G401 (cell line): ENCODE measurements at places on chromosomes 2 and 18.

GRCh38 chr2:25597881-25598280, 75.5 kb downstream of the DTNB start:
- no peak for DNase-seq

DNA sequence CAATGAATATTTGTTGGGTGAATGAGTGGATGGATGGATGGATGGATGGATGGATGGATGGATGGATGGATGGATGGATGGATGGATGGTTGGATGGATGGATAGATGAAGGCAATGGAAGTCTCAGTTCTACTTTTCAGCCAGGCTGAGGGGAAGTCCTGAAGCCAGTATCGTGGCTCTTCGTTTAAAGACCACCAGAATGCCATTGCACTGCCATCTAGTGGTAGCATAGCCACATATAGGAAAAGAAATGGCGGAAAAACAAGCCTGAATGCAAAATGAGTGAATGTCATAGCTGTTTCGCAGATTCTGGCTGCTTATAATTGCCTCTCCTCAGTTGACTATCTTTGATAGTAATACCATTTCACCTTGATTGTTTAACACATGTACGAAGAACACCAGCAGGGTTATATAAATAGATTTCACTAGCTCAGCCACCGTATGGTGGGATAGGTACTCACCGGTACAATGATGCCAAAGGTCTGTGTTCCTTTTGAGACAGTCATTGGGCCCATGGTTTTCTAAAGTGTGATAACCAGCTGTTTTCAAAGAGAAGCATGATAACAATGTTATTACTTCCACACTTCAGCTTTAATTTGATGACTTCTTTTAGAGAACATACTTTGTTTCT, 62.3 kb upstream of the GREB1L start:
- peak; percentile 53 for DNase-seq

GRCh38 chr2:127511917-127512316, 14.4 kb downstream of the IWS1 start:
- DNase-seq = no peak

DNA sequence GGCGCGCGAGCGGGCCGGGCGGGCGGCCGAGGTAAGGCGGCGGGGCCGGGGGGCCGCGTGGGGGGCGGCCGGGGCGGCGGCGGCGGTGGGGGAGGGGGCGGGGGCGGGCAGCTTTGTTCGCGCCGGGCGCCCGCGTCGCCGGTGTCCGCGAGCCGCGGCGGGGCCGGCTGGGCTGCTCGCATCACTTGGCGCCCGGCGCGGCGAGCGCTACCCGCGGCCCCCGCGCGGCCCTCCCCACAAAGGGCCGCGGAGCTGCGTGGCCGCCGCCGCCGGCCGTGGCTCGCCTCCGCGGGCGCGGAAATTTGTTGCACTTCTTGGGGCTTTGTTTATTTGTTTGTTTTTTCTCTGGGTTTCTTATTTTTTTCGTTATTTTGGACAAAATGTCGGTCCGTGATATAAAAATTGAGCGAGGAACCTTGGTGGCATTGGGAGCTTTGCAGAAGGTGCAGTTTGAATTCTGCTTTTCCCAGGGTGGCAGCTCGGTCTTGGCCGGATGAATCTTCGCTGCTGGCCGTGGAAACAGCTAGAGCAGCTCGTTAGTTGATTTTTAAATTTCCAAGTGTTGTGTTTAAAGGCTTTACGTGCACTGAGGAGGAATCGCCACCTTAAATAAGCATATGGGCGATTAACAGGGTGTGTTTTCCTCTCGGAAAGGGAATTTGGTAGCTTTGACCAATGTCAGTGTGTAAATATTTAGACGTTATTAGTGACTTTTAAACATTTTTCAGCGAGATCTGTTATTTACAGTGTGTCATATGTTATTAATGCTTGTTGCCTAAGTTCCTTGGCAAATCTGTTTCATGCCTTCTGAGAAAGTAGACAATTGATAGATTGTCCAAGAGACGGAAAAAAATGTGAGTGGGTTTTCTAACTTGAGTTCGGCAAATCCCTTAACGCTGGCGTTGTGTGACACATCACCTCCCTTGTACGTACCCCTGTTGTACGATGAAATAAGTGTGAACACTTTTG, 822 bp downstream of the UBE2E3 start:
- DNase-seq = peak; percentile 64

DNA sequence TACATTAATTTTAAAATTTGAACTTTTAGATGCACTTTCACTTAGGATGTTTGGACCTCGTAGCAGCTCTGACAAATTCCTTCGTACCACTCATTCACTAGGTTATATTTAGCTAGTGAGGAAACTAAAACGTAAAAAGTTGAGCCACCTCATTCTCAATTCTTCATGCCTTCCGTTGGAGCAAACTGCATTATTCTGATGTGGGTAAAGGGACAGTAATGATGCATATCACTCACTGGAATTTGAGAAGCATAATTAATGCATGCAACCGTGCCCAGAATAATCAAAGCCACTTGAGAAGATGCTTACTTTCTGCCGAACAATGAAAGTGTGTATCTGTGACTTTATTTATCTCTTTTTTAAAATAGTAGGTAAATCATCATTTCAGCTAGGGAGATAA, 2.2 kb downstream of the CNOT9 start:
- no peak for DNase-seq

DNA sequence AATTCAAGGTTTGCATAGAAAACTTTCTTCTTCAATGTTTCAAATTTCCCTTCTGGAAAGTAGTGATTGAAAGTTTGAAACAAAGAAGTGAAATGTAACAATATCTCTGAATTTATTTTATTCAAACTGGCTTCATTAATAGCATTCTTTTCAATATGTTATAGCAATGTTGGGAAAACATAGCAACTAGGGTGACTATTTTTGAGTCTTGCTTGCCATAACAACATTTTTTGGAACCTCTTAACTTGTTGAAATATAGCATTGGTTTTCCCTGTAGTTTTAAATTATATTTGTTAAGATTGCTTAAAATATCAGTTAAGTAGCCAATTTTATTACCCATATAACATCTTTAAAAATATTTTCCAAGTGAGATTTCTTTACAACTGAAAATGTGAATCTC, 141.7 kb upstream of the OSR1 start:
- no peak for DNase-seq

- no peak for DNase-seq
Observed at GRCh38 chr2:71576541-71576940, 123.2 kb downstream of the DYSF start.

DNA sequence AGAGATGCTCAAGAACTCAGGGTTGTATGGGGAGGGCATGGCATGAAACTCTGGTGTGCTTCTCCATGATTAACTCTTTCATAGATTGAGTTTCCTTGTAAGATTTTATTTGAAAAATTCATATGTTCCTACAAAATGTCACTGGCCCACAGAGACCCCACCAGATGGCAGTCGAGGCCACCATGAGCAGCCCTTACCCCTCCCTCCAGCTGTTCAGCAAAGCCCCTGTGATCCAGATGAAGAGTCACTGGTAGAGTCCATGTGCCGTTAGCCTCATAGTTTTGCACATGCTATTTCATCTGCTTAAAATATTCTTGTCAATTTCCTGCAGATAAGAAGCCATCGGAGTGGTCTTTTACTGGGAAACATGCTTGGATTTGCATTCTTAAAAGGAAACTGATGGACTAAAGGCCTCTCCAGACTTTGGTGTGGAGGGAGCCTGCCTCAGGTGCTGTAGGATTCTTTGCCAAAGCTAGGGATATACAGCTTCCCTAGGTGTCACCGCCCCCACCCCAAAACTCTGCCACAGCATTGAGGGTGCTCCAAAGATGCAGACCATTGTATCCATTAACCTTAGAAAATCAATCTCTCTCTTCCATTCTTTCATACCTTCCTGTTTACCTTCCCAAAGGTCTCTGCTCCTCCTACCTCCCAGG, 18.8 kb downstream of the ZNF385B start:
- no peak for DNase-seq

DNA sequence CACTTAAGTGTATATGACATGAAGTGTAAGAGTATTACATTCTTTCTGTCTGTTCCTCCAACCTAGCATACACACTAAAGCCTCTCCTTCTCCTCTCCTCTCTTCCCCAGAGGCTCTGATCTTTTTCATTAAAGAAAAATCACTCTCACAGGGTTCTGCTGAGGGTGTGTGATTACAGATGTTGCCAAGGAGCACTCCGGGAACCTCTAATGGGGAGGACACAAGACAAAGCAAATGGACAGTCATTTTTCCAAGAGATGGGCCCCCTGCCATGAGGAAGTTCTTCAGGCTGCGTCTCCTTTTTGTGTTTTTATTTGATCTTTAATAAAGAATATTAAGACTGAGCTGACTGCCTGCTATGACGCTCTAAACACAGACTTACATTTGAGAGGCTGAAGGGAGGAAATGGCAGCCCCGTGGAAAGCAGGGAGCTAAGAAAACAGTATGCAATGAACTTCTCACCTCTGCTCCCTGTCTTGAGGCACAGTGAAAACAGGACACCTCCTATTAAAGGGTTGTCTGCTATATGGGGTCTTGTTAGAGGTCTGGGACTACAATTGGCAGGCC, 578.1 kb downstream of the PIK3C3 start:
- no peak for DNase-seq

DNA sequence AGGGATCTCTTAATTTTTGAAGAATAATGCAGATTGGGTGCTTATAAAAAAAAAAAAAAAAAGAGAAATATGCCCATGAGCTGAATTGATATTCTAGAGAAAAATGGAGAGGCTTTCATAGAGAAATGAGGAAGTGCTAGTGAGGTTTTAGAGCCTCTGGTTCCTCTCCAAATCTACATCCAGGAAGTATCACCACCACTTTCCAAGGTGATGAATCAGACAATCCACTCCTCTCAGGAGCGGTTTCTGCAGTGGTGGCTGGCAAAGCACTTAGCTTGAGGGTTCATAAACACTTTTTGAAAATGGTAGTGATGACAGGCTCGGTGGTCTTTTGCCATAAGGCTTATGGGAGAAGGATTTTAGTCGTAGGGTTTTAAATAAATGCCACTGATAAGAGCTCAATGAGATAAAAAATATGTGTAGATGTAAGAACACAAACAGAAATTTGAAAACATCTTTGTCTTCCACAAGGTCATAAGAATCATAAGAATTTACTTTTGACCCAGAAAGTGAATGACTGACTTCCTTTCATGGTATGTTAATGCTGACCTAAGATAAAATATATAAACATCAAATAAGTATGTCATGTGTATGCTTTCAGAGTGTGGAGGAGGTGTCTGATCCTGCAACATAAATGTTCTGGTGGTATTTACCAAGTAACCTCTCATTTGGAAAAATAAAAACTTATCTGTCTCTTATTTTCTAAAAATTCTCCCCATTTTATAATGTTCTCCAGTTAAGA, 42.1 kb upstream of the DSG1 start:
- no peak for DNase-seq

DNA sequence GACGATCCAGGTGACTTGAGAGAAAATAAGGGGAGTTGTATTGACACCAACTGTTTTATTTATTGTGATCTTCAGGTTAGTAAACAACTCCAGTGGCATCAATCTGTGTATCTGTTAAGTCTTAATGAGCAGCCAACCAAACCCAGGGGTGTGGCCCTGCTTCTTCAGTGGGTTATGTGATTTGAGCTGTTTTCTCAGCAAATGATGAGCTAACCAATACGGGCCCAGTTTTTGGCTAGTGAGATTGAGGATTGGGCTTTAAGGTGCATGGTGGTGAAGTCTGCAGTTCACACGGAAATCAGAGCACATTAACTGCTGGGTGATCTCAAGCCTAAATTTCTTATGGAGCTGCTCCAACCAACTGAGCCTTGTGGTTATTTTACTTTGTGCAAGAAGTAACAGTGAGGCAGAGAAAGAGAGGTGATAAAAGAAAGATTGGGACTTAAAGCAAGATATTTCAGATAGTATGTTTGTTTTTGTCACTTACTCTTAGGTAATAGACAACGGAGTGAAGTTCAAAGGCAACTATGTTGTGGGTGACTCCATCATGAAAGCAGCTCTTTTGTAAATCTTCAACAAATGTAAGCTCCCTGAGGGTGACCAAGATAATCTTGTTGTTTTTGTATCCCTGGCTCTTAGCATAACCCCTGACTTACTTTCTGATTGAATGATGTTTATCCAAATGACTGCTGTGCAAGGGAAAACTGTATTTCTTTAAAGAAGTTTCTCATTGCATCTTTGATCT, 2.4 kb downstream of the MTCL1 start:
- peak; percentile 81 for DNase-seq

GRCh38 chr2:163541943-163542342, 193.9 kb downstream of the FIGN start:
- DNase-seq = no peak

DNA sequence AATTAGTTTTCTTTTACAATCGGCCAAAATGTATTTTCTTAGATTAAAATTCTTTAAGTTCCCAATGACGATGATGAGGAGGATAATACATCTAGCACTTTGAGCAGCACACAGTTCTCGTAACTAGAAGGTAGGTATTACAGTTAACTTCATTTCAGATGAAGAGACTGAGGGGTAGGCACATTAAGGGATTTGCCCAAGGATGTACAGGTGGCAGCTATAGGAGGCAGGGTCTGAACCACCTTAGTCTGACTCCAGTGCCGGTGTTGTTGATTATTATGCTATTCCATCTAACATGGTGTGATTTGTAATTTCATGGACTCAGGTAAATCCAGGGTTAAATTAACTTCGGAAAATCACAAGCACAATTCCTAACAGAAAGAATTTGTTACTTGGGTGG, 1.1 kb downstream of the CD28 start:
- no peak for DNase-seq

DNA sequence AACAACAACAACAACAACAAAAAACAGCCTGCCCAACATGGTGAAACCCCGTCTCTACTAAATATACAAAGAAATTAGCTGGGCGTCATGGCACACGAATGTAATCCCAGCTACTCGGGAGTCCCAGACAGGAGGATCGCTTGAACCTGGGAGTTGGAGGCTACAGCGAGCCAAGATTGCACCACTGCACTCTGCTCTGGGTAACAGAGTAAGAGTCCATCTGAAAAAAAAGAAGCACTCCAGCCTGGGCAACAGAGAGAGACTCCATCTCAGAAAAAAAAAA, 344.1 kb upstream of the PLGLB2 start:
- DNase-seq = no peak

GRCh38 chr2:109271920-109272319, 142.9 kb downstream of the SH3RF3 start:
- no peak for DNase-seq

DNA sequence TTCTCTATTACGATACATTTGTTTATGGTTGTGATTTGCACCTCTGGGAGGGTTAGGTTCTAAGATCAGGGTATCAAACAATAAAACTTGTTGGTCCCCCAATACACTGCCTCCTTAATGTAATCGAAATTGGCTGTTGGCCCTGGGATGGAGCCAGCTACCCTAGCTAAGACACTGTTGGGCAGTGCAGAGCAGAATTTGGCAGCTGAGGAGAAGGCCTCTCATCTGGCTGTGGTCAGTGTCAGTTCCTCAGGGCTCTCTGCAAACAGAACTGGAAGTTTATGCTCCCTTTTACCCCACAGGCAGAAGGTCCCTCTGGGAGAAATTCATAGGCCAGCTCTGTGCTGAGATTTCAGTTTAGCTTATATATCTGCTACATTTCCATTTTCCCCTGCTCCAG, 8.6 kb upstream of the HAAO start:
- no peak for DNase-seq
